Activated CD8-positive, alpha-beta memory T cell treated with anti-CD3 and anti-CD28 coated beads, Interleukin-2, amount 10 ng/mL, durations not matched to agents 7 days and 5 days (primary cell): ENCODE measurements at places on chromosomes 5 and 9.

DNA sequence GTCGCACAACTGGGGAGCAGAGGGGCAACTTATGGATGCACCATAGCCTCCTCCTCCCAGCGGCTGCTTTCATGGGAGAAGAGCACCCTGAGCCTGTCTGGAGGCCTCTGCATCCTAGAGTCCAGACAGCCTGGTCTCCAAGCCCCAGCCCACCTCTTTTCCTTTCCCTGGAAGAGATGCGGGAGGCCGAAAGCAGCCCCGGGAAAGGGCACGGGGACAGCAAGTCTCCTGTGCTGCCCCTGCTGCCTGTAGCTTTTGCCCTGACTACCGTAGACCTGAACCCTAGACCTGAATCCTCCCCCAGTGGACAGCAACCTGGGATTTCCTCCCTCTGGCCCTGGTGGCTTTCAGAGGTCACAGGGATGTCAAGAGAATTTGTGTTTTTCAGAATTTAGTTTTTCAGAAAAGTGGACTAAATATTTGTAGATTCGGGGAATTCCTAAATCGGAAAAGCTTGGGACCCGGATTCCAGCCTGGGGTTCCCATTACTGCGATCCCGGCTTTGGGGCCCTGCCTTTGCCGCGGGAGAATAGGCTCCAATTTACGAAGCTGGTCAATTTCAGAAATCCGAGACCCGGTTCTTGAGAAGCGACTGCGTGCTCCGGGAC is 4.3 kb upstream of the PITX1 start:
- DNase-seq, result no peak

- no peak for DNase-seq
Measured at GRCh38 chr9:130918101-130918825, 20.8 kb downstream of the FIBCD1 start.

GRCh38 chr5:74401946-74402320 is 238.6 kb downstream of the ENC1 start:
- no peak for DNase-seq

GRCh38 chr9:86353655-86354010 is 577 bp downstream of the TUT7 start:
- no peak for DNase-seq

GRCh38 chr9:136625101-136626065 is 37.3 kb upstream of the EGFL7 start:
- DNase-seq, result no peak

DNA sequence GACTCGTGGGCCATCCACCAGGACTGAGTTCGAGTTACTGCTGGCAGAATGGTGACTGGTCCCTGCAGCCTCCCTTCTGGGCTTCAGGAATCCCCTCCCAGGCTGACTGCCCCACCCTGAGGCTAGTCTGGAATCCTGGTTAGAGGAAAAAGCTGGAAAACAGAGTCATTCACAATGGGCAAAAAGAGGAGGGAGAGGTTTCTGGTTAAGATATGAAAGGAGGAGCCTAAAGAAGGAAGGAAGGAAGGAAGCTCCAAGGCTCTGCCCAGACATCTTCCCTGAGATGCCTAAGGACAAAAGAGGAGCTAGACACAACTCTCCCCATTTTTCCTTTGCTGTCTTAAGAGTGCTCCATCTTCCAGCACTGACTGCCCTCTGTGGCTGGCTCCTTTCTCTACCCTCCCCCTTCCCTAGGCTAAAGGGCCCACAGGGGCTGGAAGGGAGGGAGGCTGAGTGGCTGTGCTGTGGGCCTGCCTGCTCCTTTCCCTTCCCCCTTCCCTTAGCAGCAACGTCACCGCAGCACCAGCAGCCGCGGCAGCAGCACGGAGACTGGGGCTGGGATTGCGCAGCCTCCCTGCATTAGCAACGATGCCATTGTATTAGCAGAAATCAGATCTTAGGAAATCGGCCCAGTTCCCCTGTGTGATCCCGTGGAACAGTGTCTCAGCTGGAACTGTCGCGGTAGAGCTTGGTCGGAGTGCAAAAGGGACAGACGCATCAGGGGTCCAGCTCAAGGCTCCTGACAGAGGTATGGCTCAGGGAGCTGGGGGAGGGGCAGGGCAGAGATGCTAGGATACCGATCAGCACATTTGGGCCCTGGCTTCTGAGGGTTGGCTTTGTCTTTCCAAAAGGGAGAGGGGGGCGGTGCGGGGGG is 48.7 kb downstream of the RUSC2 start:
- DNase-seq, result no peak

- DNase-seq, result no peak
Measured at GRCh38 chr5:78843436-78843835, 141.7 kb downstream of the ARSB start.

- DNase-seq, result no peak
Measured at GRCh38 chr5:6395621-6396020, 17.3 kb upstream of the MED10 start.

DNA sequence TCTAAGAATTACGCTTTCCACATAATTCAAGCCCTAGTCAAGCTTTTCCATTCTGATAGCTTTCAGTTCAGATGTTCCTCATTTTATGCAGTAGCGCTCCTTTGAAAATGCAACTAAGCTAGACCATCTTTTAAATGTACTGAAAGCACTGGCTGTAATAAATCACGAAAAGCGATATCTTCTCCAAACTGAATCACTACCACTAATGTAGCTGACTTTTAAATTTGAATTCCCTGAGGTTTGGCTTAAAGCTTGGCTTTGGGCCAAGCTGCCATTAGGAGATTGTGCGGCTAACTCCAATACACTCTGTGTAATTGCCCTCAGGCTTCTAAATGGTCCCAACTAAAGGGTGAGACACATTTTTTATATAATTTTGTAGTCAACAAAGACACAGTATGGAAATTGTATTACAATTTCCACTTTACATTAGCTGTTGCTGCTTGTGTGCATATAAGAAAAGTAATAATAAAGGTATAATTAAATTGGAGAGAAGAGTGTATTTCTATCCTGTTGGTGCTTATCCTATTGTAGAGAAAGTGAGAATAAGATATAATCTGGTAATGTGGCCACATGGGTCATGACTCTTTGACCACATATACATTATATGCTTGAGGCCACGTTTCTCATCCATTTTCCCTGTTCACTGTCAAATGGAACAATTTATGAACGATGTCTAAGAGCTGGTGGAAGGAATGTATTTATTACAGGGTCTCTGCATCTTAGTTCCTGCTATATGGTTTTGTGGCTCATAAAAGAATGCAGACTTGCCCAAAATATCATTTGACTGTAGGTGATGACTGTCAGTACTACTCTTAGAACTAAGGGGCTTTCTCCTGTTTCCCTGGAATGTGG is 118.7 kb upstream of the TAF11L2 start:
- no peak for DNase-seq

DNA sequence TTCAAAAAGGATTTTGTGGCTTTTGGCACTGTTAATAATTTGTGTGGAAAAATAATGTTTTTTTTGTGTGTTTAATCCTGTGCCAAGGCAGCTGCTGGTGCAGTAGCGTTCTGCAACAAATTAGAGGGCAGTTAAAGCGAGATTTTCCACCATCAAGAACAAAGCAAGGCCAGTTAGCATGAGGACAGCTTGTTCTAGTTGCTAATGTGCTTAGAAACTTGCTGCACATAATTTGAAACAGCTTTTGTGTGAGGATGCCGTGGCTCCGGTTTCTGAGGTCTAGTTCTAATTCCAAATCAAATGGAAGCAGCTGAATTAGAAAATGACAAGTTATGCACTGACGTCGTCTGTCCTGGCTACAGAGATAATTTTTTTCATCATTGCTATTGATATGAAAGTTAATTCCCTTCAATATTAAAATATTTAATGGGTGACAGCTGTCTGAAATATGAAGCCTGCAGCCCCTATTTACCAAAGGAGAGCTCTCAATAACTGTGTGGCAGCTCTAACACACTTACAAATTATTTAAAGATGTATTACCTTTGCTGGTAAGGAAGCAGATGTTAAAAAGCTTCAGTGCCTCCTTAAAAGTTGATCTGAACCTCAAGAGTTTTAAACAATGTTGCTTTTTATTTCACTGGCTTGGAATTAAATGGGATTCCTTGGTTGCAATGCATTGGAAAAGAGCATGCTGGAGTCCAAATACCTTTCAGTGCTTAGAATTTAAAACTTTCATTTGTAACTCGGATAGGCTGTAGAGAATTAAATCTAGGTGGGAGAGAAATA is 128.6 kb downstream of the SPATA31D1 start:
- DNase-seq, result no peak

DNA sequence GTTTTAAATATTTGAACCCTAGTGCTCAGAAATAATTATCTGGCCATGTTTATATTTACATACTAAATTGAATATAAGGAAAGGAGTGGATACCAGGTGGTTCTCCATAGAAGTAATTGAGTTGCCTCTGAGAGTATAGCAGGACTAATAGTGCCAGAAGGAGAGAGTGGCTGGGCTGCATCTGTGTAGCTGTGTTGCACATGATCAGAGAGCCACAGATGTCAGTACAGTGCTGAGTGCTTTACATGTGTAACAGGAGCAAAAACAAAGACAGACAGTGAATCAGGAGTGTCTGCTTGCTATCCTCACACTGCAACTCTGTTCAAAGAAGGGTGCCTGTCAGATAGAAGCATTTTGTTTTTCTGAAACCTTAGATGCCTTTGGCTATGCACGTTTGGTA is 353.9 kb upstream of the PAPPA start:
- DNase-seq, result no peak

DNA sequence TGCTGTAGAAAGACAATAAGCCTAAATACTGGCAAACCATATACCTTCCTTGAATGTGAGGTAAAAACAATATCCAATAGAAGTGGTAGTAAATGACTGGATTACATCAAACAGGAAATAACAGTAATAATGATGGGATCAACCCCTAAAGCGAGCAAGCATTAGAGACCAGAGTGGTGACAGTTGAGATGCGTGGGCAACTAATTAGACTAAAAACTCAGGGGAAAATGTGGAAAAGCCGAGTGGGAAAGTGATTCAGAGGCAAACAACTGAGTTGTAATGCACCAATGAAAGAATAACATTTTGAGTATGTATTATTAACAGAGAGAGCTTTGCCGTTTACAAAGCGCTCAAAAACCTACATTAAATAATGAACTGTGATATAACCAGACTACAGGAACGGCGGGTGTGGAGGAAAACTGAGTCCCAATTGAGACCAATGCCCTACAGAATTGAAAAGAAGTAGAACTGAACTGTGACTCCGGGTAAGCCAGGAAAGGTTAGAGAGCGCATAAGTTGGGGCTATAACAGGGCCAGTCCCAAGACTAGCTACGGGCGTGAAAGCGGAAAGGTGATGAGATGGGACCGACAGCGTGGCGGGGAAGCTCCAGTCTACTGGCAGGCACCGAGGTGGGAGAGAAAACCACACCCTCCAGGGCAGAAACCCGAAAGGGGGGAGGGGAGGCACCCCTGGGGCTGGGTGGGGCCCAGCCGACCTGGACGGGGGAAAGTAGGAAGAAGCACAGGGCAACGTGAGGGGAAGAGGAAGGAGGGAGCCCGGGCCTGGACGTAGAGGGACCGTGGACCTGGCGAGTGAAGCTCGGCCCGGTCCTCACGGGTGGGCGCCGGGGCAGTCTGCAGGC is 592 bp downstream of the UBAP2 start:
- peak; percentile 76 for DNase-seq

- DNase-seq, result peak; percentile 50
Measured at GRCh38 chr5:95081500-95081960, 203.4 kb downstream of the MCTP1 start.

GRCh38 chr5:173718469-173718868 is 102.0 kb upstream of the BOD1 start:
- no peak for DNase-seq

- no peak for DNase-seq
Measured at GRCh38 chr5:85998656-85999055, 619.1 kb upstream of the COX7C start.

DNA sequence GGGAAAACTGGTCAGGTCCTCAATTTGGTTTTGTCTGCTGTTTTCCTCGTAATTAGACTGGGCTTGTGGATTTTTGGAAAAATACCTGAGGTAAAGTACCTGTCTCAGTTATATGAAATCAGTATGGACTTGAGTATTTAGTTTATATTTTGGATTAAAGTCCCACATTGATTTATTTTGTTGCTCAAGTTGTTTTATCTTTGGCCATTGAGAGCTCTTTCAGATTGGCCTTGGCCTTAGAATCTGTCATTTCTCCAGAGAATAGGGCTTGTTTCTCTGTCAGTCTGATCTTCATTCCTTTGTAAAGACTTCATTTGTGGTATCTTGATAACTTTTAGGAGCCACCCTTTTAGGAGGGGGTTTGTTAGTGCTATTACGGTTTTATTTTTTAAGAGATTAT is 21.2 kb downstream of the UBAP1 start:
- DNase-seq, result no peak

DNA sequence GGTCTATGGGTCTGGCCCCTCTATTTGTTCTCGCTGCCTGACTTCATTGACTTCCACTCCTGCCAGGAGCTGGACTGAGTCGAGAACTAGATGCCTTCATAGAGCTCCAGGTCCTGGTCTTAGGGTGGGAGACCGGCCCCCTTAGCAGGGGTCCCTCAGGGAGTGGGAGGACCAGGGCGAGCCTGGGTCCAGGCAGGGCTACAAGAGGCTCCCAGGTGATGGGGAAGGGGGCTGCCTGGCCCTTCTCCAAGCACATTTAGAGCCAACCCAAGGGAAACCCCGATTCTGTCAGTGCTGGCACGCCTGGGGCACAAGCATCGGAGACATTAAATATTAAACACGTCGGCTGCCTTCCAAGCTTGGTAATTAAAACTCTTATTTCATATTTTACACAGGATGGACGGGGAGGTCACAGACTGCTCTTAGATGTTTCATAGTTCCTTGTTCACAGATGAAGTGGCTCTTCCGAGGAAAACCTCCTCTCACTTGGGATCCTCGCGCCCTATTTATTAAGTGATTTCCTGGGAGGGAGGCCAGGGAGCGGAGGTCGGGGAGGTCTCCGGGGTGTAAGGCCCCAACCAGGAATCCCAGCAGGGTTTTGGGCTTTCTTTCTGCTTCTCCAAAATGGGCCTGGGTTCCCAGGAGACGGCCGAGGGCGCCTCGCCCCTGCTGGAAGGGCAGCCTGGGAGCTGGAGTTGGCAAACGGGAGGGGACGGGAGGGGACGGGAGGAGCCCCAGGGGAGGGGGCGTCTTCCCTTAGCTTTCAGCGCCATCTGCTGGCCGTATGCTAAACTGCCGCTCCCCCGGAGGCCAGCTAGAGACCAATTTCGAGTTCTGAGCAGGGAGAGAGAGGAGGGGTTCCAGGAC is 23.4 kb upstream of the ZBTB43 start:
- peak; percentile 85 for DNase-seq

- DNase-seq, result no peak
Measured at GRCh38 chr5:164119806-164120447, 614.5 kb downstream of the MAT2B start.

GRCh38 chr5:67725604-67726003 is 490.0 kb upstream of the PIK3R1 start:
- DNase-seq, result no peak

- DNase-seq, result no peak
Measured at GRCh38 chr5:143471666-143472464, 68.4 kb upstream of the NR3C1 start.

DNA sequence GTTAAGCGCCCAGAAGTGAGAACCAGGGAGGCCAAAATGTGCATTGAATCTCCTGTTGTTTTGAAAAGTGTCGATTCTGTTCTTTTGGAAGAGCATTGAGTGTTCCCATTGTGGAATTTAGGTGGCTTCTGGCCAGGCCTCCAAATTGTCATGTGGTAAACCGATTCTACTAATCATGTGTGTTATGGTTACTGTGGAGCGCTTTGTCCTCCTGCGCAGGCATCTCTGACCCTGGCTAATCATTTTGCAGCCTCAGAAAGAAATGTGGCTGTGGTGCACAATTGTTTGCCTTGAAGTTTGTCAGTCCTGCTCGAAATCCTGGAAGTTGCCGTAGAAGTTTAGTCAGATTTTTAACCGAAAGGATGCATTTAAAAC is 121.3 kb downstream of the RASGRF2 start:
- DNase-seq, result no peak

- no peak for DNase-seq
Measured at GRCh38 chr9:14136646-14137370, 177.1 kb downstream of the NFIB start.
